ENCODE measurements at places on chromosomes 5 and 9. TPM values are rescaled to one million over a fixed set of nuclear protein-coding genes. Genes with fewer than 3 reads are reported as not detected.

GRCh38 chr9:65405253-65405652, 120.2 kb upstream of the FOXD4L5 start:
- DNase-seq = no peak

DNA sequence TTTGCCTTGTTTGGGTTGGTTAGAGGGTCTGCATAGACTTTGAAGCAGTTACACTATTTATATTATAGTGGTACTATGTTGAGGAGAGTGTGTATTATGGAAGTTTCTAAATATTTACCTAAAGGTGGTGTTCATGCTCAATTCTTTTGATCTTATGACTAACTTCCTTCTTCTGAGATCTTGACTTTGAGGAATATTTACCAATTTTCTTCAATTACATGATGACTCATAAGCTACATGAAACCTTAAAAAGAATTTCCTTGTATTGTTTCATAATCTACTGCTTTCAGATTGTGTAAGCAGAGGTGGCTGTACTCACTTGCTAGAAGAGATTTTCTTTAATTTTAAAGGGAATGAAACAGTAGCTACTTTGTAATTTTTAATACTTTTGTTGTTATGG, 276.1 kb downstream of the TAF11L14 start:
- no peak for DNase-seq

DNA sequence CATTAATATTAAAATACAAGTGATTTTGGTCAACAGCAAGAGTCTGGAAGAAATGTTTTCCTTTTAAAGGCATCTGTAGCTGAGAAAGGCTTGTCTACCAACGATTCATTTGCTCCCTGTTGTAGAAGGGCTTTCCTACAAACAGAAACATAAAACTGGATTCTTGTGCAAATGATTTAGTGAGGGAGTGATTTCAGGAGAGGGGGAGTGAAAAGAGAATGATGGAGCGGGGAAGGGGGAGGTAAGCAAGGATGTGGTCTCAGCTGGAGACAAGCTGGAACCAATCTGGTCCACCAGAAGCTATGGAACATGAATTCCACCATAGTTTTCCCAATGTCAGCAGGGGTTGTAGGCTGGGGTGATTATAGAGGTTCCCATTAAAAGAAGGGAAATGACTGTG, 196.3 kb downstream of the FBXO4 start:
- no peak for DNase-seq

- DNase-seq = no peak
Measured at GRCh38 chr5:40955313-40955712, 46.0 kb downstream of the C7 start.

GRCh38 chr5:178895615-178896571, at the start of gene ZFP2:
TSS of gene ZFP2 (plus strand) at chr5:178895913. CDS start at chr5:178931314, 35,401 bp downstream.
- peak; percentile 69 for DNase-seq

PDE8B gene
- 2.4 TPM for polyA plus RNA-seq

SLC34A1 gene
- polyA plus RNA-seq = not detected

NUDT12 gene
- polyA plus RNA-seq = 15.1 TPM

CBY3 gene
- 0.61 TPM for polyA plus RNA-seq

GRCh38 chr5:146894753-146895521, 16.4 kb upstream of the PPP2R2B start:
- DNase-seq = no peak

DNA sequence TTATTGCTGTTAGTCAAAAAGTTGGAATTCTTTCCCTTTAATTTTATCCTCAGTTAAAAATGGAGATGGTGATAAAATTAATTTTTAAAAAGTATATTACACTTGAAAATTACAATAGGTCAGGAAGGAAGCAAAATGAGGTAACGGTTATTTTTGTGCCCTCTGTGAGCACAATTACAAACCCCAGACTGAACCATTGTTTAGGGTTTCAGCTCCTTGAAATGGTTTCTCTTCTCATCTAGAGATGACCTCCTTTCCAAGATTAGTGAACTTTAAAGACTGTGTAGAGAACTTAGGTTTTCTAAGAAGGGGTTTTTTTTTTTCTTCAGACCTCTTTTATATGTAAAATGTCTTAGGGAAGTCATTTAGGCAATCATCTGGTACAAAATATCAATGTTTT, 126.2 kb upstream of the CHD1 start:
- DNase-seq = no peak

DNA sequence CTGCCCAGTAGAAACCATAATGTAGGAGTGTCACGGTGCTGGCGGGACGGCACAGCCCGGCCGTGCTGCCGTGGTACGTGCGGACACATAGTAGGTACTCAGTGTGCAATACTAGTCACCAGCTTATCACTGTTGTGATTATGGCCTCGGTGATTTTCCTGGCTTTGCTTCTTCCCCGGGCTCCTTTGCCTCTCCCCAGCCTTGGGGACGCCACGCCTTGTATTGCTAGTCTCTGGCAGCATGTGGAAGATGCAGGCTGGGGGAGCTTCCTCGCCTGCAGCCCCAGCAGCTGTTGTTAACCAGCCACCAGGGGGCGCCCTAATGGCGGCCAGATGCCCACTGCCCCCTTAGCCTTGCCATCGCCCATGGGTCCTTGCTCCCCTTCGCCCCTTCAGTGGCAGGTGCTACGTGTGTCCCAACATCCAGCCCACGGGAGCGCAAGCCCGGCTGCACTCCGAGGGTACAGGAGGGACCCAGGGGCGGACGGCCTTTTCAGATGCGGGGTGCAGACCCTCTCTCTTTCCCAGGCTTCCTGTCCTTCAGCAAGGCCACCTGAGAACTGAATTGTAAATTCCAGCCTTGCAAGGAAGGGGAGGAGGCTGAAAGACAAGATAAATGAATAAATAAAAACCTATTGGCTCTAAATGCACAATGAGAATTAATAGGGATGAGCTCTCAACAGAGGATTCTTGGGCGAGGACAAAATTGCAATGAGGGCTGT, 8.0 kb downstream of the NTNG2 start:
- DNase-seq = no peak

DNA sequence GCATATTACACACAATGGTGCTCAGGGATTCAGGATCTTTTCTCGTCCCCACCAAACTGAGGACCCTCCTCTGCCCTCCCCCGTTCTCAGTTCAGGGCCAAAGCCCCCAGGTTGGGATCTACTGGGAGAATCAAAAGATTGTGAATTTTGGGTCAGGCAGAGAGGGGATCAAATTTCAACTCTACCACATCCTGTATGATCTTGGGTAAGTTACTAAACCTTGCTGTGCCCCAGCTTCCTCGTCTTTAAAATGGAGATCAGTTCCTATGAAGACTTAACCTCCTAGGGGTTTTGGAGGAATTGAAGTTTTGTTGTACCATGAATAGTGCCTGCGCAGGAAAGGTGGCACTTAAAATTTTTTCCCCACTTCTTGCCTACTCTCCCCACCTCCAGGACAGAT, 62.4 kb downstream of the RAI14 start:
- no peak for DNase-seq

- DNase-seq = no peak
Measured at GRCh38 chr5:95858023-95858461, 35.5 kb upstream of the GLRX start.

DNA sequence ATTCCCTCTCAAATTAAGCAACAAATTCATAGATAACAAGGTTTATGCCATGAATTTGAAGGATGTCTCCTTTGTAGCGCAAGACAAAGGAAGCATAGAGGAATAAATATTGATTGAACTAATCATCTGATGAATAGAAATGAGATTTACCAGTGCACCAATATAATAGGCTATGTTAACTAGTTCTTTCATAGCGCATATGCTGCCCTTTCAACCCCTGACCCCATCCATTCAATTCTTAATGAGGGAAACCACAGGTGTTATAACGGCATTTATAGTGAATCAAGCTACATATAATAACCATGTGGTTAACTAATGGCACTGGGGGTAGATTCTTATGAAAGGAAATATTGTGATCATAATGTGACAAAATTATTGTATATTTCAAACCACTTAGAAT, 6.5 kb downstream of the RORB start:
- DNase-seq = no peak

DNA sequence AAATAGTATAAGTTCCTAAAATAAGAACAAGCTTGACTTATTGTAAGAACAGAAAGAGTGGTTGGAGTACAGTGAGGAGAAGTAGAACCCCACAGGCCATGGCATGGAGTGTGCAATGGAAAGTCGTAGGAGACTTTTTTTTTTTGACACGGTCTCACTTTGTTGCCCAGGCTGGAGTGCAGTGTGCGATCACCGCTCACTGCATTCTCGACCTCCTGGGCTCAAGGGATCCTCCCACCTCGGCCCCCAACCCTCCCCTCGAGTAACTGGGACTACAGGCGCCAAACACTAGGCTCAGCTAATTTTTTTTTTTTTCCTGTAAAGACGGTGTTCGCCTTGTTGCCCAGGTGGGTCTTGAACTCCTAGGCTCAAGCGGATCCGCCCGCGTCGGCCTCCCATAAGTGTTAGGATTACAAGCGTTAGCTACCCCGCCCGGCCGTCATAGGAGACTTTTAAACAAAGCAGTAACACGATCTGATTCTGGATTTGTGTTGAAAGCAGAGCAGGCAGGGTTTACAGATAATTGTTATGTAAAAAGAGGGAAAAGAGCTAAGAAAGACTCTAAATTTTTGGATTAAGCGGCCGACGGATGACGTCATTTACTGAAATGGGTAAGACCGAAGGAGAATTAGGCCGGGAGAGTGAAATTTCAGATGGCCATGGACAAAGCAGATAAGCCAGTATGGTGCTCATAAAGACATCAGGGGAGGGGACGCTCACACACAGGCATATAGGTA, 752 bp downstream of the TSTD2 start:
- DNase-seq = no peak

TAF1L gene
- 0.05 TPM for polyA plus RNA-seq

DNA sequence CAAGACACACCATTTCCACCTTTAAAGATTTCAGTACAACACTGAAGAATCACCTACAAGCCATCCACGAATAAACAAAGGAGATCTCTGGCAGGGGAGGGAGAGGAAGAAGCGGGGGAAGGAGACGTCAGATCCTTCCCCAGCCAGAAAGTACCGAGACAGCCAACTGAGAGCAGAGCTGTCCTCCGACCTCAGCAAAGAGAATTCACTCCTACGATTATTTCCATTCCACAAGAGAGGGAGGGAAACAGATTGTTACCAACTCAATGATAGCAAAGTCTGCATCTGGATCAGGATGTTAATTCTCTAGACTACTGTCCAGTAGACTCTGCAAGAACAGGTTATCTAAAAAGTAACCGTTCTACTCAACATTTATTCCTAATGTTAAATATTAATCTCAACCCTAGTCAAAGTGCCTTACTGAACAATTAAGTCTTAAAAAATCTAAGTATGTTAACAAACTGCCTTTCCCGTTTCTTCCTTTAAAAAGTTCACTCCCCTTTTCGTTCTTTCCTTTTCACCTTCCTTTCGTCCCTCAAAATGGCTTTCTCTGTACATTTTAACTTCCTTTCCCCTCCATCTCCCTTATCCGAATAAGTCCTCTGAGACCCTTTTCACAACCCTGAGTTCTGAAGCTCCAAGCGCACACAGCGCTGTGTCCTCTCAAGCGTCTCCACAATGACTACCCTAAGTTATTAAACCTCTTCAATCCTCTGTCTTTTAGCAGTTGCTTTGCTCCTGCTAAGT, 1.4 kb downstream of the CHD1 start:
- peak; percentile 75 for DNase-seq

GRCh38 chr9:126162611-126163381, 163.8 kb upstream of the MVB12B start:
- no peak for DNase-seq

DNA sequence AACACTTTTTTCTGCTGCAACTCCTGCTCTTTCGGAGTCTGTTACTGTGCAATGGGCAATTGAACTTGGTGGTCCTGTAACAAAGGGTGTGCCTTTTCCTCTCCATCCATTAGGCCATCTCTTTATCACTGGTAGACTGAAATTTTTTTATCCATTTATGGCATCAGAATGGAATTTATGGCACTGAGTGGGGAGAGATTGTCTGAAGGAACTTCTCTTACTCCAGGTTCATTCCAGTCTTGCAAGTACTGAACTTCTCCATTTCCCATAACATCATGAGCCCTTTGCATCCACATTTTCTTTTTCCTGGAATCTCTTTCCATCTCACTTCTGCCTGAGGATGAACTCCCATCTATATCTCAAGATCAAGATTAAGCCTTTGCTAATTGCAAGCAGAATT, 10.0 kb downstream of the SLC46A2 start:
- no peak for DNase-seq

AK8 gene
- 0.48 TPM for polyA plus RNA-seq

ACOT12 gene
- polyA plus RNA-seq = not detected

OR1J2 gene
- polyA plus RNA-seq = not detected

GRCh38 chr9:137276473-137277328, 825 bp upstream of the TOR4A start:
- DNase-seq = peak; percentile 87

FAM153A gene
- 0.49 TPM for polyA plus RNA-seq

TAF11L4 gene
- not detected for polyA plus RNA-seq
